Transverse colon (tissue), 4 donors: ENCODE measurements at places on chromosomes 2 and 18.
A peak's percentile ranks its signal among the peaks of the same experiment; 100 is the strongest.

- DNase-seq, result no peak
Observed at GRCh38 chr18:10332452-10332851, 122.0 kb upstream of the APCDD1 start.

DNA sequence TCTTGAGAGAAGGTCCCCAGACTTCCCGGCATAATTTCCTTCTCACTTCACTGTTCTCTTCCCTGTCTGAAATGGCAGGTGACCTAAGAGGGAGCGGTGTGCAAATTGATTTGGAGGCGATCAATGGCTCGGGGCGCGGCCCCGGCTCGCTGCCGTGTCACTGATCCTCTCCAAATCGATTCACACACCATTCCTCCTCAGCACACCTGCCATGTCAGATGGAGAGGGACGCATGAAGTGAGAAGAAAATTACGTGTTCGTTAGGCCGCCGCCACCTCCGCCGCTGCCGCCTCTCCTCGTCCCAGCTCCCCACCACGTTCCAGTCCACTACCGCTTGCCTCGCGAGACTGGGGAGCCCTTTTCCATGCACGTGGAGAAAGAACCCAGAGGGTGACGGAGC, 31.8 kb upstream of the BCL11A start:
- DNase-seq, result no peak

DNA sequence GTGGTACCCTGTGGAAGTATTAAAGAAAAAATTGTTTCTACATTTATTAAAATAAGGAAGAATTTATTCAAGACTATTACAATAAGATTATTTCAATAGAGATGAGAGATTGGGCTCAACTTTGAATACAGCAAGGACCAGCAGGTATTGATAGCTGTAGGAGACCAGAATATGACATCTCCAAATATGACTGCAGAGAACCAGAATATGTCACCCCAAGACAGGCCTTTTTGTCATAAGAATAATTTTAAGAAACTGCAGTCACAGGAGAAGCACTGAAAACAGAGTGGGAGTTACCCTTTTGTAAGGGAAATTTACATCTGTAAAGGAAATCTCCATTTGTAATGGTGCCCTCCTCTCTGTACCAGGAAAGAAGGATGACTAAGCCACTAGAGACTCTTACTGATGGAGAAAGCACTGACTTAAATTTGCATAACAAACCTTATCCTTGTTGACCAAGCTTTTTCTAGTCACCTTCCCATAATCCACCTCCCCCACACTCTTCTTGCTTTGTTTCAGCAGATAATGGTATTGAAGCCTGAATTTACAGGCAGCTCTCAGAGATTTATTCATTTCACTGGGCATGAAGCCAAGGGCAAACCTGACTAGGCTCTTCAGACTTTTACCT, 145.1 kb upstream of the RMP24 start:
- no peak for DNase-seq

- peak; percentile 51 for DNase-seq
Observed at GRCh38 chr2:36356298-36356989, 866 bp downstream of the CRIM1 start.

DNA sequence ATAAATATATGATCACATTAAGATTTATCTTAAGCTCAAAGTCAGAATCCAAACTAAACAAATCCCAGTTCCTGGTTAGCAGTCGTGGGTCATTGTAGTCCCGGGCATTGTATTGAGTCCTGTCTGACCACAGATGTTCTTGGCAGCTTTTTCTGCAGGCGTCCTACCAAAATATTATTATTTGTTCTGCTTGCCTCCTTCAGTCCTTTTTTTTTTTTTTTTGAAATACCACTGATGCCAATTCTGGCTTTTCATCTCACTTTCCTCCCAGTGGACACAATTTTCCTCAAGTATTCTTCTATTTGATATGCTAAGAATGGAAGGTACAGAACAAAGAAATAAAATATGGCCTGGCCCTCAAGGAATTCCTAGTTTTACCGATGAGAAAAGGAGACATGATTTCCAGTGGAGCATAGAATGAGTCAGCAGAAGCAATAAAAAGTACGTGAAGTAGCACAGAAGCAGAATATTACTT, 151.6 kb downstream of the CSRNP3 start:
- no peak for DNase-seq

- DNase-seq, result no peak
Observed at GRCh38 chr18:35089382-35089781, 48.2 kb downstream of the MAPRE2 start.

DNA sequence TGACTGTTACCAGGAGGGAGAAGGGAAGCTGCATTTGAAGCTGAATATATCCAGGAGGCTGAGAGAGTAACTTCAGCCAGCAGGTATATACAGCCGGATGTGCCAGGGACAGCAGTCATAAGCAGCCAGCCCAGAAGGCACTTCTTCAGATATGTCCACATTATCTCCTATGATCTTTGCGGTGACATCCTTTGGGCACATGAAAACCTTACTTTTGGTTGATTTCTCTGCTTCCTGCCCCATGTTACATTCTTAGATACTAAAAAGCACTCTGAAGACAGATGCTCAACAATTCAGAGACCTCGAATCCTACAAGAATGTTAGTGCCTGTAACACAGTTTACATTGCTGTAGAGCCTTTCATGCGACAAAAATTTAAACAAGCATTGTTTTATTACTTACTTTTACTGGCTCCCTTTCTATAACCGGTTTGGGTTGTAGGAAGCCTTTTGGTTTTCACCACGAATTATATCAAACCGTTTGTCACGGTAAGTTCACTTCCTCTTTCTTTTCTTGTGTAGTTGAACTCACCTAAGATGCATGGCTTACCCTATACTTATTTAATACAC, 50.3 kb upstream of the TLK1 start:
- DNase-seq, result no peak

DNA sequence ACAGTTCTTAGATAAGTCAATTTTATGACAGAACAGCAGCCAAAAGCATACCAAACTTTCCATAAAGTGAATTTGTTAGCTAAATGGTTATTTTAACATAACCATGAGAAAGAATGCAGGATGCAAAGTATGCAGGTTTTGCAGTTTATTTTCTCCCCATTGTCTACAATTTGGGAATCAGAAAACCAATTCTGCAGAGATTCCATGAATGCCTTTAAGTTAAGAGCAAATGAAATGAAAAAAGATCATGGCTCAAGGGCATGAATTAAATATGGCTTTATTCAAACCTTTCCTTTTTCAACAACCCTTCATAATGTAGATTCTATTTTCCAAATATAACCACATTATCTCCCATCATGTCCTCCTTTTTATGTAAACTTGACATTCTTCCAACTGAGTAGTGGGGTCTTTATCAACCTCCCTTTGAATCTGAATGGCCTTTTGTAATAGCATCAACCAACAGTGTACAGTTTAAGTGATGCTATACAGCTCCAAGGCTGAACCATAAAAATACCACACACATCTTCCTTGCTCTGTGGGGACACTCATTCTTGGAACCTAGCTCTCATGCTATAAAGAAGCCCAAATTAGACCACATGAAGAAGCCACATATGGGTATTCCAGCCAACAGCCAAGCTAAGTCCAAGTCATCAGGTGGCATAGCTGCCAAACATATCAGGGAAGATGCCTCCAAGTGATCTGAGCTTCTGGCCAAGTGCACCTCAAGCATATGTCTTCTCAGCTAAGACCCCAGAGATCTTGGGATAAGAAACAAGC, 49.8 kb downstream of the PIAS2 start:
- no peak for DNase-seq

DNA sequence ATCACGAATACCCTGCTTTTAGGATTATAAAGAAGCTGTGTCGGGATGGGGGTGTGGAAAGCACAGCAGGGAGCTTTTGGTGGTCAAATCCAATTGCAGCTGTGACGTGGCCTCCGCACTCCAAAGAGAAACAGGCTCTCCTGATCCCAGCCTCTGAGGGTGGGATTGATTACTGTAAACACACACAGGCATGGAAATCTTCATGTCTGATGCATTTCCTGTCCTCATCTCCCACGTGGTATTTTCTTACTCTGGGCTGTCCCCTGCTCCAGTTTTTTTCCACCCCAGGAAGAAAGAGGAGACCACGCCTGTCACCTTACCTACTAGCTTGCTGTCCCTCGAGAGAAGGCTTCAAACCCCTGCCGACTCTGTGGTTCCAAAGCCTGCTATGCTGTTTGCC, 22.7 kb downstream of the RNF152 start:
- DNase-seq, result no peak

- no peak for DNase-seq
Observed at GRCh38 chr2:106168657-106169056, 25.4 kb downstream of the UXS1 start.
